ENCODE measurements at places on chromosomes 6 and 20. TPM values are rescaled to one million over a fixed set of nuclear protein-coding genes. Genes with fewer than 3 reads are reported as not detected.

The TBP gene
- 12.3 TPM for polyA plus RNA-seq

The PKIB gene
- polyA plus RNA-seq: 0.67 TPM

The SLC44A4 gene
- polyA plus RNA-seq: not detected

The TMEM200A gene
- polyA plus RNA-seq: not detected

The EMILIN3 gene
- polyA plus RNA-seq: 0.66 TPM

The SIRPD gene
- polyA plus RNA-seq: not detected

The OLIG3 gene
- polyA plus RNA-seq: not detected

The GRM1 gene
- polyA plus RNA-seq: 0.05 TPM

The LZTS3 gene
- polyA plus RNA-seq: 4.2 TPM

The SLC24A3 gene
- 0.04 TPM for polyA plus RNA-seq

The ZKSCAN3 gene
- polyA plus RNA-seq: 1.5 TPM

The SPAG4 gene
- polyA plus RNA-seq: 4.4 TPM

The WFDC13 gene
- polyA plus RNA-seq: not detected

The SIRPG gene
- not detected for polyA plus RNA-seq

The ZSWIM1 gene
- 5.8 TPM for polyA plus RNA-seq

The DEK gene
- 135 TPM for polyA plus RNA-seq

The ALDH8A1 gene
- polyA plus RNA-seq: 0.18 TPM

The SRMS gene
- not detected for polyA plus RNA-seq

The STX11 gene
- 0.36 TPM for polyA plus RNA-seq

The ABHD12 gene
- 101 TPM for polyA plus RNA-seq

The C20orf202 gene
- polyA plus RNA-seq: not detected

The PNPLA1 gene
- polyA plus RNA-seq: not detected

The TSHZ2 gene
- polyA plus RNA-seq: not detected

The NT5E gene
- 18.9 TPM for polyA plus RNA-seq

The CBLN4 gene
- polyA plus RNA-seq: not detected

The ZNF184 gene
- polyA plus RNA-seq: 2.5 TPM

The APOM gene
- polyA plus RNA-seq: 1.5 TPM

The MOXD1 gene
- polyA plus RNA-seq: 2.6 TPM

The PMEPA1 gene
- 152 TPM for polyA plus RNA-seq

The TNXB gene
- polyA plus RNA-seq: 1.7 TPM

The MYLK2 gene
- 0.36 TPM for polyA plus RNA-seq

The TFAP2D gene
- not detected for polyA plus RNA-seq

The UNC5CL gene
- polyA plus RNA-seq: 0.79 TPM

The RBM38 gene
- 13.0 TPM for polyA plus RNA-seq

The UBE2V1 gene
- polyA plus RNA-seq: 129 TPM

The LRRC73 gene
- 0.61 TPM for polyA plus RNA-seq

The FAM162B gene
- polyA plus RNA-seq: not detected

The SLC35F1 gene
- 0.03 TPM for polyA plus RNA-seq

The JAG1 gene
- 75.7 TPM for polyA plus RNA-seq

Measured in A549 (cell line).